ENCODE measurements at places on chromosomes 1 and 21. TPM values are rescaled to one million over a fixed set of nuclear protein-coding genes. Genes with fewer than 3 reads are reported as not detected.

- no peak overlapping the region for H3K27ac ChIP-seq
- no peak overlapping the region for H3K4me3 ChIP-seq
Measured at GRCh38 chr1:77739235-77739634, 20.4 kb downstream of the USP33 start.

GRCh38 chr21:29195981-29196669 is 65.7 kb downstream of the MAP3K7CL start:
- no peaks in the 10 kb centered on the region for H3K27me3 ChIP-seq
- H3K4me1 ChIP-seq: no peaks in the 10 kb centered on the region
- DNase-seq: no peak

GRCh38 chr1:161966067-161966466 is 57.6 kb downstream of the OLFML2B start:
- no peak overlapping the region for H3K27ac ChIP-seq
- H3K4me3 ChIP-seq: no peak overlapping the region
- H3K27me3 ChIP-seq: no peaks in the 10 kb centered on the region

The NCAM2 gene
- 0.45 TPM for total RNA-seq

The TMEM79 gene
- total RNA-seq: 2.6 TPM

GRCh38 chr1:178934546-178934945 is 63.7 kb upstream of the ANGPTL1 start:
- no peaks in the 10 kb centered on the region for H3K4me1 ChIP-seq
- no peak overlapping the region for H3K27ac ChIP-seq
- DNase-seq: no peak
- no peaks in the 10 kb centered on the region for H3K27me3 ChIP-seq

The OR2T2 gene
- not detected for total RNA-seq
